ENCODE measurements at places on chromosomes 3 and 15.

DNA sequence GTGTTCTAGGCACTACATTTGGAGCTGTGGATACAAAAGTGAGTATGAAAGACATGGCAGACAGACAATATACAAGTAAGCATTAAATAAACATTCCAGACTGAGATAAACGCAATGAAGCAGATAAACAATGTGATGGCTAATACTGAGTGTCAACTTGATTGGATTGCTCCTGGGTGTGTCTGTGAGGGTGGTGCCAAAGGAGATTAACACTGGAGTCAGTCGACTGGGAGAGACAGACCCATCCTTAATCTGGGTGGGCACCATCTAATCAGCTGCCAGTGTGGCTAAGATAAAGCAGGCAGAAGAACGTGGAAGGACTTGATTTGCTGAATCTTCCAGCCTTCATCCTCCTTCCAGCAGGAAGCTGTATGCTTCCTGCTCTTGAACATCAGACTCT is 77.2 kb downstream of the CADPS start:
- DNase-seq, result no peak

- no peak for DNase-seq
These were observed 57.1 kb upstream of the RPL32 start for GRCh38 chr3:12898290-12898964.

- DNase-seq, result no peak
These were observed 15.5 kb downstream of the MRPS25 start for GRCh38 chr3:15049584-15049983.

DNA sequence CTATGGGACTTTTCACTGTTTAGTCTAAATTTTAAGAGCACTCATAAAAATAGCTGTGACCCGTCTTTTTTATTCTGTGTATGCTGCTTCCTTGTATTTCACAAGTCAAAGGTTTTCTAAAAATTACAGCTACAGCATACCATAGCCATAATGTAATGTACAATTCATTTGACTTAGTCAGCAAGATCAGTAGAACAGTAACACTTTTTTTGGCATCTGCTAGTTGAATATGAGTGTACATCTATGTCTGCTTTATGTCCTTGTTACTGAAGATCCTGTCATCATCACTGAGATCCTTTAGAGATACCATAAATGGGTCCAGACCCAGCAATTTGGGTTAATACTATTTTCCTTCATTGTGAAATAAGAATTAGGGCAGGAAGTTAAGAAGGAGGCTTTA is 42.2 kb downstream of the CMSS1 start:
- no peak for DNase-seq

- DNase-seq, result no peak
These were observed 56.1 kb downstream of the CALML4 start for GRCh38 chr15:68149059-68149458.

DNA sequence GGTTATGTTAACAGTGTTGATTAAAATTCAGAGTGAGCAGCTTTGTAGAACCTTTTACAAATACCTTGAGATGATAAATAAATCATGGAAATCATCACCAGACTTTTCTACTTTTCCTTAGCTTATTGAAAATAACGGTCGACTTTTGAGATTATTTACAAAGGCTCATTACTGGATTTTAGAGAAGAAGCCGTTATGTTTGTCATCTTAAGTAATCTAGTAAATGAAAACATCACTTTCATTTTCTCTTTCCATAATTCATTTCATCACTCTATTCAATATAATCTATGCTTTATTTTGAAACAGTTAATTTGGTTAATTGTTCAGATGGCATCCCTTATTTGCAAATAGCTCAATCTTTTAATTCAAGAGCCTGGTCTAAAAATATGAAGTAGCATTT is 3.6 kb downstream of the PLCL2 start:
- DNase-seq, result no peak

- DNase-seq, result no peak
These were observed 36.6 kb downstream of the IDH2 start for GRCh38 chr15:90065682-90066049.

GRCh38 chr3:186997473-186997939 is 67.2 kb downstream of the ST6GAL1 start:
- DNase-seq, result no peak

- DNase-seq, result no peak
These were observed 27.3 kb upstream of the FILIP1L start for GRCh38 chr3:100141586-100141985.

DNA sequence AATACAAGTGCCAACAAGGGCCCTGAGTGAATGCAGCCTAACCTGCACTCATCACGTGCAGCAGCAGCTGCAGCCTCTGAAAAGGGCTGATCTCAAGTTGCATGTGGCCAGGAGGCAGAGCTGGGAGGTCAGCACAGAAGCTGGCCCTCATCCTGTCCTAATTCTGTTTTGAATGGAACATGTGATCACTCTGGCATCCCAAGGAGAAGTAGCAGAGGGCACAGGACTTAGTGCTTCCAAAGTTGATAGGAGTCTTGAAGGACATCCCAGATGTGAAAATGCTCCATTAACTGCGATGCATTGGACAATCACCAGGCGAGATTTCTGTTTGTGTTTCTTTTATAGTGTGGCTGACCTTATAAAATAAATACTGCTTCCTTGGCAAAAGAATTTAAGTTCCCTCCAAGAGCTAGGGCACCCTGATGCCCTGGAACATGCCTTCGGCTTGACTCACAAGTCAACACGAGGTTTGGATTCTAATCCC is 31.6 kb upstream of the STAG1 start:
- no peak for DNase-seq

Measured in stimulated activated CD4-positive, alpha-beta T cell treated with anti-CD3 and anti-CD28 coated beads, Interleukin-1b, Interleukin-23, amount 100 ng/mL, for 48 hours (primary cell).